Dermis microvascular lymphatic vessel endothelial cell (primary cell): ENCODE measurements at places on chromosomes 5 and 9. TPM values are rescaled to one million over a fixed set of nuclear protein-coding genes. Genes with fewer than 3 reads are reported as not detected.

The ERCC8 gene
- 12.7 and 16.8 TPM in 2 replicates for total RNA-seq

The OR5C1 gene
- total RNA-seq: not detected in 2 replicates

The SIT1 gene
- not detected in 2 replicates for total RNA-seq

The CDX1 gene
- not detected in 2 replicates for total RNA-seq

The TMEFF1 gene
- 7.1 and 12.9 TPM in 2 replicates for total RNA-seq

The FUBP3 gene
- total RNA-seq: 26.7 and 27.1 TPM in 2 replicates

The TSLP gene
- under 0.01 TPM in 2 replicates for total RNA-seq

The RECK gene
- 21.7 and 32.9 TPM in 2 replicates for total RNA-seq

The TXNDC8 gene
- total RNA-seq: not detected in 2 replicates

The SAXO1 gene
- not detected in 2 replicates for total RNA-seq

The ENTREP1 gene
- total RNA-seq: 4.6 and 11.5 TPM in 2 replicates

The IARS1 gene
- 94.9 and 122 TPM in 2 replicates for total RNA-seq

The NDST1 gene
- 22.3 and 35.3 TPM in 2 replicates for total RNA-seq

The SH3RF2 gene
- total RNA-seq: 0.13 TPM in 1 of 2 replicates, not detected in the other

The TAF9 gene
- total RNA-seq: 63.3 and 78.7 TPM in 2 replicates

The FBP1 gene
- total RNA-seq: 0.51 and 0.64 TPM in 2 replicates

The PRLR gene
- total RNA-seq: under 0.01 TPM in 2 replicates

The NR5A1 gene
- total RNA-seq: not detected in 2 replicates

The SPATA6L gene
- 3.3 and 3.8 TPM in 2 replicates for total RNA-seq

The CARD9 gene
- 0.13 and 0.26 TPM in 2 replicates for total RNA-seq

The SLC36A1 gene
- 1.9 and 3.2 TPM in 2 replicates for total RNA-seq

The ZNF483 gene
- total RNA-seq: 1.6 and 1.8 TPM in 2 replicates

The OCLN gene
- 0.90 and 1.5 TPM in 2 replicates for total RNA-seq

The WHRN gene
- total RNA-seq: 0.13 TPM in 2 replicates
